KBM-7 (cell line): ENCODE measurements at places on chromosomes 3 and 15.
A peak's percentile ranks its signal among the peaks of the same experiment; 100 is the strongest.

DNA sequence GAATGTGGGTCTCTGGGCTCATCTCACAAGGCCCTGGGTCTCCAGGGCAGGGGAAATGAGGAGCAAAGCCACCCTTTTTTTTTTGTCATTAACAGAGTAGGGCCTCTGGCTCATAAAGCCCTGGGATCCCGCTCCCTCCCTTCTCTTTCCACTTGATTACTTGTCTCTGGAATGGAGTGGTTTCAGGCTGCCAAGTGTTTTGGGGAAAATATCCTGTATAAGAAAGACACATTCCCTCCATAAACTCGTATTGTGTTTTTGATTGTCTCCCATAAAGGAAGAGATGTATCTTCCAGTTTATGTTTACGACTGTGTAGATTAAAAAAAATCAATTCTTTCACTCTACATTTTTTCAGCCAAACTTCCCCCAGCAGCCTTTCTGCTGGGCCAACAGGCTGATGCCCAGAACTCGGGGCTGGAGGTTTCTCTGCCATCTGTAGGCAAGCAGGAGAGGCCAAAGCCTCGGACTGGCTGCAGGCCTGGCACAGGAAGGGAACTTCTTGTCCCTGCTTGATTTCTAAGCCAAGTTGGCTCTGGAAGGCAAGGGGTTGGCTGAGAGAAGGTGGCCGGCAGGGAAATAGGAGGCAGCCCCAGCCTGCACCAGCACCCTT is 49.4 kb upstream of the INSYN1 start:
- DNase-seq: no peak

DNA sequence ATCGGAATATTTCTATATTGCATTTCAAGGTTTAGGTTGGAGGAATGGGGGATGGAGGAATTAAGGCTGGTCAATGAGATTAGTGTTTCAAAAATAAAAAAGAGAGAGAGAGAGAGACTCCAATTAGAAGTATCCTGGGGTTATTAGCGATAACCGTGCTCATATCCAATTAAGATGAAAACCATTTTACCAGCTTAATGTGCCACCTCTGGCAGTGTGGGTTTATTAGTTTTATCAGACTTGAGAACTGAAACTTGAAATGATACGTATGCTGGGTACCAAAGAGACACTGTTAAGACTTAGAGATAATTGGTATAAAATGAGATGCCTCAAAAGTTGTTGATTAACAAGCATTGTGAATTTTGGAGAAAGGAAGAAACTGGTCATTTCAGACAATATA is 251.5 kb upstream of the NR2F2 start:
- DNase-seq: no peak

DNA sequence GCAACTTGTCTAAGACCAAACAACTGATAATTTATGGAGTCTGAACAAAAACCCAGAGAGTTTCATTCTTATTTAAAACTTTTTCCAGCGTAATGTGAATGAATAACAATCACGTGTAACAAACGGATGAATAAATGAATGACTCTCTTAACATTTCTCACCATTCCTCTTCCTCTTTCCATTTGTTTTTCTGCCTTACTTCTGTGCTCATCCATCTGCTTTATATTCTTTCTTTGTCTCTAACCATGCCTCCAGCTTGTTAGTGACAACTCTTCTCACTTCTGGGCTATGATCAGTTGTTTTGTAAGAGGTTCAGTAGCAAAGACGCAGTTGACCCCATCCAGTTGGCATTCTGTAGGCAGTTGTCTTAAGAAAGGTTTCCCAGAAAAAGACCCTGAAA is 133.7 kb upstream of the MB21D2 start:
- DNase-seq: no peak

DNA sequence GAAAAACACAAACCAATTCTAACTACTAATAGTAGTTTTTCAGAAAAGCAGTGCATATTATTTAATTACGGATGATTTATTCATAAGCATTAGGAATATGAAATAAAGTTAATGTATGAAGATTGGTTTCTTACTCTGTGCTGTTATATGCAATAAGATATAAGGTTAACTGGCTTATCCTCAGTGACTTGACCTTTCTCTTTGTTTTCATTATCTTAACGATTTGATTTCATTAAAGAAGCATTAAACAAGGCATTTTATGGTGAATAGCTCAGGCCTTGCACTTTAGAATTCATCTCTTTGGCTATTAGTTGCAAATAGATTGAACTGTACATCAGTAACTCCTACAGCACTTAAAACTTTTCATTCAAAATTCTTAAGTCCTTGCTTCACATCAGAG is 28.9 kb downstream of the RAP2B start:
- DNase-seq: no peak

DNA sequence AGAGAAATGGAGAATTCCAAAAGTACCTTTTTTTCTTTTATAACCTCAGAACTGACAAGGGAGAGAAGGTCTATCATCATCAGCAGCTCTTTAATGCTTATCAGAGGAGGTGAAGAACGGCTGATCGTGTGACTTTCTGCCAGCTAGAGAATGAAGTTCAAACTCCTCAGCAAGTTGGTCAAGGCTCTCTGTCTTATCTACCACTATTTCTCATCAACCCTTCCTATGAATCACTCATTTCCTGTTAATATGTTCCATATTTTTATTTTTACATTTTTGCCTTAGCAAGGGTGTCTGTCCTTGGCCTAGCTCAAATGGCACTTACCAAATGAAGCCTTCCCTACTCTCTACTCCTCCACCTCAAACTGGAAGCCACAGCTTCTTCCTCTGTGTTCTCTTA is 73.1 kb upstream of the TSPAN3 start:
- no peak for DNase-seq

DNA sequence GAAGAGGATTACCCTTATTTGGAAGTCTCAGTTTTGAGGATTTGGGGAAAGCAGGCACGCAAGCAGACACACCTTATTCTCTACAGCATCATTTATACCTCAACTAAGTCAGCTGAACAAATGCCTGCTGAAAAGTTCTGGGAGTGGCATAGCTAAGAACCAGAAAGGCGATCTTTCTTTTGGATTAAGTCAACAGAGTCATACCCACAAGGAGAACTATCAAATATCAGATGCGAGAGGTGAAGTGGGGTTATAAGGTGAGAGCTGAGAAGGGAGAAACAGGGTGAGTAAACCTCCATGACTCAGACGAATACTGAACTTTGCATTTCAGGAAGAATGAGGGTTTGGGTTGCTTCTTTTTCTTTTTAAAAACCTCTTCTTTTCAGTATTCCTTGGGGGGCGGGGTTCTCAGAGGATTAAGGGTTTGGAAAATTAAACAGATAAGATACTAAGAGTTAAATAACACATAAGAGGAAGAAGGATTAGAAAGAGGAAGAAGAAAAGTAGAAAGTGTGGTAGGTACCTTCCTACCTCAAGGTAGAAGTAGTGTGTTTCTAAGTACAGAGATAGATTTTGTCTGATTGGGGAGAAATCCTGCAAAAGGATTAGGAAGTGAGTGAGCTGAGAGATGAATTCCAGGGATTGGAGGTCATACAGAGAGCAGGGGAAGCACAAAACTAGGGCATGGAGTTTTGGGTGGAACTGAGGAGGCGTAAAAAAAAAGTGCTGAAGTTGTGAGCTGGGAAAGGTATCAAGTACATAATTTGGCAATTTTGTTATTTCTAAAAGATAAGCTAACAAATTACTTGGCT is 41.3 kb upstream of the ICE2 start:
- no peak for DNase-seq

DNA sequence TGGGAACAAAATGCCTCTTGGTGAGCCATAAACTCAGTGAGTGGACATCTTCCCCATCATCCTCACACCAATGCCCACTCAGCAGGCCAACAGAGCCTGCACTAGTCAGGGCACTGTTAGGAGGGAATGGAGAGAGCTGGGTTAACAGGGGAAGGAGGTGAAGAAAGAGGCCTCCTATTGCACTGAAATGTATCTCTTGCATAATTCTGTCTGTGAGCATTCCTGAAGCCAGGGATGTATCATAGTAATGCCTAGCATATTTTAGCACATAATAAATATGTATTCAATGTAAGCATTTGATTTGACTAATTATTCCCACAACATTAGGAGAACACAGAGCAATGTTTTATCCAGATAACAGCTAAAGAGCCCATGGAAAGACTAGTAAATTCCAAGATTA is 81.2 kb downstream of the ANO10 start:
- DNase-seq: no peak

DNA sequence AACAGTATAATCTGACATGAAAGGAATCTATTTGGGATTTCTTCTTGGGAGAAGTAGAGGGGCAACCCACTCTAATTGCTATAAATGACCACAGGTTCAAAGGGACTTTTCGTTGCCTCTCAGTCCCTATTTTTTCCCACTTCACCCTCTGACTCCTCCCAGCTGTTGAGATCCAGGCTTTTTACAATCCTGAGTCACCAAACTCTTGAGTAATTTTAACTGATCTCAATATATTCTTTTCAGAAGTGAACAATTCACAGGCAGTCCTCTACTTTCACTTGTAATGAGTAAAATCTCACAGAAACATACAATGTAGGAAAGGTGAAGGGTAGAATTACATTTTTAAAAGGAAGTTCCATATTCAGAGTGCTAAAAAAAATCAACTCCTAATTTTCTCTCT is 44.6 kb downstream of the EIF4E3 start:
- no peak for DNase-seq

DNA sequence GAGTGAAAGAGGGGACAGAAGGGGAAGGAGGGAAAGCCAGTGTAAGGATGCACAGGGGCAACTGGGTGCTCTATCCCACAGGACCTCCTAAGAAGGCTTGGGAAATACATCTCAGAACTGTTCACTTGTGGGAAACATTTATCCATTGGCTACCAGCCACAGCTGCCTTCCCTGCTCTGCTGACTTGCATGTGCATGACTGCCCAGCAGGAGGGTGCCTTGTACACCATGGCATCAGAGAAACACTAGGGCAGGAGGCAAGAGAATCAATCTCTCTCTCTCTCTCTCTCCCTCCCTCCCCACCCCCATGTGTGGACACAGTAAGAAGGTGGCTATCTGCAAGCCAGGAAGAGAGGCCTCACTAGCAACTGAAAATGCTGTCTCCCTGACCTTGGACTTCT is 62.9 kb upstream of the ZBTB38 start:
- DNase-seq: peak; percentile 14

GRCh38 chr15:92811148-92811913 is 88.8 kb upstream of the CHD2 start:
- peak; percentile 39 for DNase-seq

DNA sequence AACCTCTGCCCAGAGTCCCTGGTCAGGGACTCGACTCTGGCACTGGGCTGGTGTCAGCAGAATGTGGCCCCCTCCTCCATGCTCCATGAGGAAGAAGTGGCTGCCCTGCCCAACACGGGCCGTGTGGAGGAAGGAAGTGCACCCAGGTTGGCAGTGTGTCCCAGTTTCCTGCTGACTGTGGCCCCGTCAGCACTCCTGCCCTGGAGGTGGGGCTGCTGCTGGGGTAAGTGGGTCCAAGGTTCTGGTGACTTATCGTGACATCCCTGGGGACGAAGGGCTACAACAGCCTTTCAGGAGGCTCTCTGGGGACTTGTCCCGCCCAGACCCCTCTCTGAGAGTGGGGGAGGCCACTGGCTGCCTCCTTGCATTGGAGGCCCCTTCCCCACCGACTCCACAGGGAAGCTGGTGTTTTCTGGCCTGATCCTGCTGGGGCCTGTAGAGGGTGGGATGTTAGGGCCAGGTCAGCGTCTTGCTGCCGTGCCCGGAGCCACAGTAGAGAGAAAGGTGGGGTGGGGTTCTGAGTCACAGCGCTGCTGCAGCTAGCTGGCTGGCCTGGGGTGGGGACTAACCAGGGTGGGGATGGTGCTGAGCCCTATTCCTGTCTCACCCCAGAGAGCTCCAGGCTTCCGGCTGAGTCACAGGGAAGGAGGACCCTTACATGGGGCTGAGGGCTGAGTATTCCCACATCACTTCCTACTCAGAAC is 10.5 kb downstream of the SEMA4B start:
- no peak for DNase-seq

GRCh38 chr3:120661945-120662344 is 20.1 kb downstream of the HGD start:
- no peak for DNase-seq

DNA sequence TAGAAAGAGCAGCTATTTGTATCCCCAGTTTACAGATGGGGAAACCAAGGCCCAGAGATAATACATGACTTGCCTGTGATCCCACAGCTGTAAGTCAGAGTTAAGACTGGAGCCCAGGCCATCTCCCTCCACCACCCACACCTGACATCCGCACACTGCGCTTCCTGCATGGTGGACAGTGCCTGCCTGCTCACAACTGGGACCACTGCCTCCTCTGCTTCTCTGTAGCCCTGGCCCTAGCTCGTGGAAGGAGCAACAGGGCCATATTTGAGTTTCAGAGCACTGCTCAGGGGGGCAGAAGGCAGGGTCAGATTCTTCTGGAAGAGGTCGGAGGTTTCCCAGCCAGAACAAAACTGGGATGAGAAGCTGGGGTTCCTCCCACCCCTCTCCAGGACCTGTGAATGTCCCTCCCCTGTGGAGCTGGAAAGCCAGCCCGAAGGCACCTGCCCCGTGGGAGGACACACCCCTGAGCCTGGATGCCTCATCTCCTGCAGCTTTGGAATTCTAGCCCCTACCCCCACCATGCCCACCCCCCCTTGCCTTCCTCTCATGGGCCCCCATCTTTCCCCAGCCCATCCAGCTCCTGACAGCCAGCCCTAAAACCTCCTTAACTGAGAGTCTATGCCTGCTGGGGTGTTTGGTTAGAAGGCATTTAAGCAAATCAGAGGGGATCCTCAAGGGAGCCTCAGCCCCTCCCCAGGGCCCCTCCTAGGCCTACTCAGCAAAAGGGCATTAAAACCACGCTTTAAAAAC is 100.1 kb downstream of the TPRA1 start:
- no peak for DNase-seq

- no peak for DNase-seq
Observed at GRCh38 chr15:90465930-90466567, 63.7 kb upstream of the CRTC3 start.

DNA sequence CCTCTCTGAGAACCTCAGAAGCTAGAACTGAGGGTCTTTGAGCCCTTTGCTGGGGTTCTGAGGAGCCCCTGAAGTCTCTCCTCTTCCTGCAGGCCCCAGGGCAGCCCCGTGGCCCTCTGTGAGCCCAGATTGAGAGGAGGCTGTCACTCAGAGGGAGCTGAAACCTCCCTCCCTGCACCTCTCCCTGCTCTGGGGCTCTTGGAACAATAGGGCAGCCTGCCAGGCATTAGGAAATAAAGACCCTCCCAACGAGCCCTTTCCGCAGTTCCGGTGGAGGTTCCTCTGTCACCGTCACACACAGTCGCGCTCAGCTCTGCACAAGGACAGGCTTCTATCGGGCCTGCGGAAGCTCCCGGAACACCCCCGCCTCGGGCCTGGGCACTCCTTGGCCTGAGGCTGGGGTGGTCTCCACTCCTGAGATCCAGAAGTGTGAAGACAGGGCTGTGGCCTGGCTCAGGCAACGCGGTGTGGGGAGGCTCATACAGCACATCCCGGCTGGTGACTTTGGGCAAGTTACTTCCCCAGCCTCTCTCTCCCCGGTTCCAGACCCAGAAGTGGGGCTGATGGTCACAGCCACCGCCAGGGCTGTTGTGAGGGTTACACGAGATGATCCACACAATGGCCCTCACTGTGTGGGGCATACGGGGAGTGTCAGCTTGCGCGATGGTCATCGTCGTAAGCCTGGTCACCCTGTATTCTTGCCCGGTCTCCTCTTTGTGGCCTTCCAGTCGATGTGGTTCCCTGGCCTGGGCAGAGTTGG is 17.7 kb downstream of the MELTF start:
- no peak for DNase-seq
